ENCODE measurements at places on chromosomes 16 and 17.

DNA sequence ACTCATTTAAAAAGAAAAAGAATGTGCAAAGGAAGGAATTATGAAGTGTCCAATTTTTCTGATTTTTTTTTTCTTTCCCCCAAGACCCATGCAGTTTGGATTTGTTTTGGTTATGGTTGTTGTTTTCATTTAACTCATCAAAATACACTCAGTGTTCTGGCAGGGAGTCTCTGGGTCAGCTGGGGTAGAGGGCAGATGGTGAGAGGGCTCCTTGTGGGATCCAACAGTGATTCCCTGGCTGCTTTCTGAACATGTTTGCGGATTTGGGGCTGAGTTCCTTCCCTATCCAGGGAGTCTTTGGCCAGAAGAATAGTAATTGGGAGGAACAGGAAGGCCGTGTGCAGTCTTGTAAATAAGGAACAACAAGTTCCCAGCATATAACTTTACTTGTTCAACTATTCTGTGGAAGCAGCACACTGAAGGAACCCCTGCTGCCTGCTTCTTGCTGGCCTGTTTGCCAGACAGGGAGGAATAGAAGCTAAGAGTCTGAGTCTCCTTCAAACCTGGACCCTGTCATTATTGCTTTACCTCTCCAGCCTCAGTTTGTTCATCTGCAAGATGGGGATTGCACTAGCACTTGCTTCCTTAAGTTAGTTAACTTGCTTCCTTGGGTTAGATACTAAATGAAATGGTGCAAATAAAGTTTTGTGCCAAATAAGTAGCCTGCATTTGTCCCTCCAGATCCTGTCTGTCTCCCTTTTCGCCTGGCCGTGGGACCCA is 32.1 kb downstream of the C17orf67 start:
- no peak for DNase-seq

- DNase-seq: no peak
Measured at GRCh38 chr17:39225959-39226683, 376 bp upstream of the STAC2 start.

DNA sequence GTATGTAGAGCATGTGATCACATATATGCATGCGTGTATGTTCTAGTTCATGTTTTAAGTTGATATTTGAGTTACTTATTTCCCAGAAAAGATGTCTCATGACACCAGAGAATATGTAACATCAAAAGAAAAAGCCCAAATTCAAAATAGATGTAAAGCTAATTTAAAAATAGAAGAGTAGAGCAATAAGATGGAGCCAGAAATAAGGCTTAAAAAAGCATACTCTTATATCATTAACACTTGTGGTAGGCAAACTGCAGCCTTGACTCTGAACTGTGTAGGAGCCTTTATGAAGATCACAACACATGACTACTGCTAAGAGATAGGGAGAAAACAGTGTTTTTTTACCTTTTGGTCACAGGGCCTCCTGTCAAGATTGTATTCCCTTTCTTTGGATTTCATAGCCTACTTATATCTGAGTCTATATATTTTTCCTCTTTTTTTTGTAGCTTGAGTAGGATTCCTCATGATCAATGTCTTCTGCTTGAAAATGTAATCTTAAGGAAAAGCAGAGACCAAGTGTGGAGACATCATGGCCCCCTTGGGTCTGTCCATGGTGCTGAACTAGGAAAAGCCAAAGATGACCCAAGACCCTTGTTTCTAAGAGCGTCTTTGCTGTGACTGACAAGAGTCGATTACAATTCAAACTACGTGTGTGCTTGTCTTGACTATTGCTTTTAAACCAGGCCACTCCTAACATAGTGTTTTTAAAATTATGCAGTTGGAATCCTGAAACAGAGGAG is 390.4 kb downstream of the SHISA9 start:
- no peak for DNase-seq

DNA sequence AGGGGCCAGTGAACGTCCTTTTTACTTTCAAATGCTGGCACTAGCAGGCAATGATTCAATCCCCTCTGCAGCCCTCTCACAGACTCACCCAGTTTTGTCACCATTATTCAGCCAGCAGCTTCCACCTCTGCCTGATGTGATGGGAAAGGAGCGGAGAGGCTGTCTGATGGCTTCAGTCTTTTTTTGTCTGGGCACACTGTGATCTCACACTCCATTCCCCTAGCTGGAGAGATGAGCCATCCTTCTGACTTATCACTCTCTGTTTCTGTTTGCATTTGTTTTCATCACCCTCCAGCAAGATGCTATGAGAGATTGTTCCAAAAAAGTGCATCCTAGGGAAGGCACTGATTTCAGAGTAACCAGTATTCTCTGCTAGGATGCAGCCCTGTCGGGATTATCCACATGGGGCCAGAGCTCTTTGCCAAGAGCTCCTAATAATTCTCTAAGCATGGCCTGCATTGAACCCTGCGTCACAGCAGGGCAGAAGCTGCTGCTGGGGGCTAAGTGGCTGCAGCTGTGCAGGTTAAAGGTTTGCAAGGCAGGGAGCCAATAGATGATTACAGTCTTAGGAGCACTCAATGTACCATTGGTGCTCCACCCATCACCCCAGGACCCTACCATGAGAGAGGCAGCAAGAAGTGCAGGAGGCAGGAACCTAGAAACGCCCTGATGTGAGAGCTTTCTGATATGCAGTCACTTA is 236.1 kb upstream of the C16orf82 start:
- no peak for DNase-seq

DNA sequence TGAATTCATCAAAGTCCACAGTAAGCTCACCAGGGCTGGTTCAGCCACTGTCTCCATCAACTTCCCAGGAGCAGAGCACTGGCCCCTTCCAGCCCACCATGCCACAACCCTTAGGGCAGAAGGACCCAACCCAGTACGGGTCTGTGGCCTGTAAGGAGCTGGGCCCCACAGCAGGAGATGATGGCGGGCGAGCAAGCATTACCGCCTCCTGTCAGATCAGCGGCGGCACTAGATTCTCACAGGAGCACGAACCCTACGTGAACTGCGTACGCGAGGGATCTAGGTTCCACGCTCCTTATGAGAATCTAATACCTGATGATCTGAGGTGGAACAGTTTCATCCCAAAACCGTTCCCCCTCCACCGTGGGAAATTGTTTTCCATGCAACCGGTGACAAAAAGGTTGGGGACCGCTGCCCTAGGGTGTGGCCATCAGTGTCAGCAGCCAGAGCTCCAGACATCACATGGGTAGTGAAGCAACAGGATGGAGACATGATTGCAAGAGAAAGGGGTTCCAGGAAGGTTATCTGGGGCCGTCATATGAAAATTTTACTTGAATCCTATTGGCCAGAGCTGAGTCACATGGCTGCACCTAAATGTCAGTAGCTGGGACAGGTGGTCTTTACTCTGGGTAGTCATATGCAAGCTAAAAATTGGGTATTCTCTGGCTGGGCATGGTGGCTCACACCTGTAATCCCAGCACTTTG is 12.4 kb upstream of the SLC25A19 start:
- no peak for DNase-seq

DNA sequence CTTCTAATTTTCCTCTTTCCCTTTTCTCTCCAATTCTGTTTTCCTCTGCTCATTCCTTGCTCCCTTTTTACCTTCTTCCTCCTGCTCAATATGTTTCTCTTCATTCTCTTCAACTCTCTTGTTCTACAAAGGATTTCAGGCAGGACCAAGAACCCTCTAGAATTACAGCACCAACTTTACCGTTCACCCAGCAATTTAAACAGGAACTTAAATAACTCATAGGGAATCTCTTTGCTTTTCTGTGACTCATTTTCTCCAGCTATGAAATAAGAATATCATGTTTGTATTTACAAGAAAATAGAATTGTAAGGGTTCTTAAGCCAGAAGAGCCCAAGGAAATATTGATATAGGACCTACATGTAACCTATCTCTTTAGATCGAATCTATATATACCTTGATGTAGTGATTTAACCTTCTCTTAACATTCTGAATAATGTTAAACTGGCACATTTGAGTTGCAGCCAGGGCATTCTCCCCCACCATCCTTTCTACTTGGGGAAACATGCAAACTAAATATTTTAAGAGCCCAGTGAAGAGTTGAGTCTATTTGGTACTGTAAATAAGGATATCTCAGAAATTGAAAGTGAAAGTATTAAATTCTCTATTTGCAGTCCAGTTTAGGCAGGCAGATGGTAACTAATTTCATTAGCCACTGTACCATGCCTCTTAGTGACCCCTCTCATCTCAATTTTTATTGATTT is 137.0 kb downstream of the ANKFN1 start:
- DNase-seq: no peak

DNA sequence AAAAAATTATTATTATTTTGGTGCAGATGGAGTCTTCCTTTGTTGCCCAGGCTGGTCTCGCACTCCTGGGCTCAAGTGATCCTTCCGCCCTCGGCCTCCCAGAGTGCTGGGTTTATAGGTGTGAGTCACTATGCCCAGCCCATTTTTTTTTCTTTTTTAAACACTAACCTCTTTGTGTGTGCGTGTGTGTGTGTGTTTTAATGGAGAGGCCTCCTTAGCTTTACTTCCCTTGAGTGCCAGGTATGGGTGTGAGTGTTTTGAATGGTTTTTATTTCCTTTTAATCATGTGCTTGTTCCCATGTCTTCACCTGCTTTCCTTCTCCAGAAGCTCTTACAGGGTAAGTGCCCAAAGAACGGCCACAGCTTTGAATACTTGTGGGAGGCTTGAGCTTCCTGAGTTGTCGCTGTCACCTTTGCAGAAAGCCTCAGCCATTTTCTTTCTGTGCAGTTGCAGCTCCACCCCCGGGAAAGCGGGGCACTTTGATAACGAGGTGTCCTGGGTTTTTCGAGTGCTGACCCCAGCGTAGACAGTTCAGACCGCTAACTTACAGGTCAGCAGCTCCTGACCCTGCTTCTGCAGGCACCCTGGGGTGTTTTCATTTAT is 22.6 kb downstream of the AKAP1 start:
- no peak for DNase-seq

DNA sequence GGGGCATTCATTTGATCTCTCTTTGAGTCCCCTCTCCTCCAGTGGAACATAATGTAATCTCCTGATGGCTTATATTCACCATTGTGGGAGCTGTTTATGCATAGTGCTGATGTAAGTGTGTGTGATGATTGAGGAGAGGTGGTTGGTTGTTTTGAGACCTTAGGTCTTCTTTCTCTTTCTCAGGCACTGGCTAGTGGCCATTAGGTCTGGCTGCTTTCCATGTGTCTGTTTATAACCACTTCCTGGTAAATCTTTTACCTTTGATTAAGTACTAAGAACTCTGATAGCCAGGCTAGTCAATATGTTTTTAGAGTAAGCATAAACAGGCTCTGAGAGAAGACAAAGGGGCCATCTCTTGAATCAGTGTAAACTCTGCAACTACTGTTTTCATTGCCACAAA is 27.9 kb downstream of the VAT1L start:
- no peak for DNase-seq

- DNase-seq: no peak
Measured at GRCh38 chr16:4862639-4863038, 15.4 kb downstream of the UBN1 start.

- no peak for DNase-seq
Measured at GRCh38 chr16:30658731-30659506, 688 bp downstream of the FBRS start.

GRCh38 chr16:11025120-11025531 is 80.8 kb downstream of the CLEC16A start:
- DNase-seq: peak; percentile 62

- DNase-seq: no peak
Measured at GRCh38 chr17:3679531-3680126, 11.0 kb downstream of the EMC6 start.

GRCh38 chr16:84868829-84869472 is 49.2 kb downstream of the CRISPLD2 start:
- DNase-seq: no peak

Measured in activated T-cell treated with anti-CD3 and anti-CD28 coated beads, Interleukin-2, amount 50 U/mL, for 48 hours (primary cell).